ENCODE measurements at places on chromosomes 3 and 15.

DNA sequence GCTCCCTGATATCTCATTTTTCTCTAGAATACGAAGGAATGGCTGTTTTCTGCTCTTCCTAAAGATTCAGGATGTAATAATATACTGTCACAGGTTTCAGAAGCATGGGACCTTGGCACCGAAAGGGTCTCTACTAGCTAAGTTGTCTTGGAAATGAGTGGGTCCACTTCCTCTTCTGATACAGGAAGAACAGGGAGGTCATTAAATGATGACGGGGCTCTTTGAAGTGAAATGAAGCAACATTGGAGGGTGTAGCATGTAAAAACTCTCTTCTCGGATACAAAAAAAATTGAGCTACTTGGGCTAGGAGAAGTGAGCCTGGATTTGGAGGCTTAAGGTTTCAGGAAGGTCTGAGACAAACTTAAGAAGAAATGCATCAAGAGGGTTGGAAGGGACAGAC, 349.8 kb upstream of the TPRG1 start:
- no peaks in the 10 kb centered on the region for H3K36me3 ChIP-seq
- H3K27me3 ChIP-seq = no peaks in the 10 kb centered on the region
- H3K4me3 ChIP-seq = no peak overlapping the region
- DNase-seq = no peak
- no peaks in the 10 kb centered on the region for H3K4me1 ChIP-seq

DNA sequence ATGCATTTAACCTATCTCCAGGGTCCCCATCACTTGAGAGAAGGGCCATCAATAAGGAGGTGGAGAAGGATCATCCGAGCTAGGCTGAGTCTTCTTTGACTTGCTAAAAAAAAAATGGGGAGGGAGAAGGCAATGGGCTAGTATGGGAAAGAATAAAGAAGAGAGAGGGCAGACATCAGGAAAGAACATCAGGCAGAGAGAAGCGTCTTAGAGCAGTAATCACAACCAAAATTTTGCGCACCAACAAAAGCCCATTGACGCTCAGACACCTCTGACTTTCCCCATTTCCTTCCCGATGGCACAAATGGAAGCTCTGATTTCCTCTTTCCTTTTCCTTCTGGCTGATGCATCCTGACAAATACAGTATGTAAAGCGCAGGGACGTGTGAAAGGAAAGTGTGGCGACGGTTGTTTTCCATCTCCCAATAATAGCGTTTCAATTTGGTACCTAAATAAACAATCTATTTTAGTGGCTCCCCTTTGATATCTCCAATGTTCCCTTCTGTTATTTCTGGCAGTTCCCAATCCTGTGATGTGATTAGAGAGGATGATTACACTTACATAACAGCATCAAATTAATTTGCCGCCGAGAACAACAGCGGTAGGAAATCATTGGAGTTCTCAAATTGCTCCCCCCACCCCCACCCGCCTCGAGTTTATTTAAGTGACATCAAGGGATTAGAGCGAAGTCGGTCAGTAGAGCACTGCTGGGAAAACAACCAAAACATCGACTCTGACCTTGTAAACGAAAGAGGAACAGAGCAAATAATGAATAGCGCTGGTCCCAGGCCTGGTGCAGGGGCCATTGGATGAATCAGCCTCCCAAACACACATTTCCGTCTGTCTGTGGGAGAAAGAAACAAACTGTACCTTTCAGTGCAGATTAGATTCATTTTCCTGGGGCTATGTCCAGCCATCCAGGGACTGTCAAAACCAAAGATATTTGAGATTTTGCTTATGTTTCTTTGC, 273.3 kb upstream of the ICE2 start:
- no peaks in the 10 kb centered on the region for H3K27me3 ChIP-seq
- H3K4me3 ChIP-seq = peak overlapping the region; percentile 62
- H3K4me1 ChIP-seq = peaks cover 9% of the 10 kb centered on the region
- no peaks in the 10 kb centered on the region for H3K36me3 ChIP-seq

DNA sequence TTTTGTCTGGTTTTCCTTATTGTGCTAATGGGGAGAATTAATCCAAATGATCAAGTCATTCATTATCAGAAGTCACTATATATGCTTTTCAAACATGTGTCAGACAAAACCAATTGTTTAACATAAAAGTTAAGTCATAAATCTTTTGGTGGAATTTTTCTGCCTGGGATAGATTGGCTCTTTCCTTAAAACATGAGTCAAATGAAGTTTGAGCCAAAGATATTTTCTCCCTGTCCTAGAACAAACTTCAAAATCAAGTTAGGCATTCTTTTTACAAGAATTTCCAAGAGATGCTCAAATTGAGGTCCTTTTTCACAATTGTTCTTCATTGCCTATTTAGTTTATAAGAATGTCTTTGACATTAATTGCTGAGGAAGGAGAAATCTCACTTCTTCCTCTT, 138.3 kb downstream of the UACA start:
- H3K36me3 ChIP-seq = no peaks in the 10 kb centered on the region
- no peaks in the 10 kb centered on the region for H3K27me3 ChIP-seq
- no peak overlapping the region for H3K27ac ChIP-seq
- no peak for DNase-seq

DNA sequence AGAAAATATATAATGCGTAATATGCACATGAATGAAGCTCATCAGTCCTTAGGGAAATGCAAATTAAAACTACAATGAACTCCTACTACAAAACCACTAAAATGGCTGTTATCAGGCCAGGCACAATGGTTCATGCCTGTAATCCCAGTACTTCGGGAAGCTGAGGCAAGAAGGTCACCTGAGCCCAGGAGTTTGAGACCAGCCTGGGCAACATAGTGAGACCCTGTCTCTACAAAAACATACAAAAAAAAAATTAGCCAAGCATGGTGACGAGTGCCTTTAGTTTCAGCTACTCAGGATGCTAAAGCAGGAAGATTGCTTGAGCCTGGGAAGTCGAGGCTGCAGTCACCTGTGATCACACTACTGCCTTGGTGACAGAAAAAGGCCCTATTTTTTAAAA, 85.2 kb downstream of the MAP4 start:
- peaks cover 19% of the 10 kb centered on the region for H3K36me3 ChIP-seq
- H3K27me3 ChIP-seq = no peaks in the 10 kb centered on the region
- DNase-seq = no peak
- H3K4me1 ChIP-seq = no peaks in the 10 kb centered on the region
- H3K27ac ChIP-seq = no peak overlapping the region

GRCh38 chr3:53243165-53243564, 12.7 kb downstream of the TKT start:
- H3K27me3 ChIP-seq = no peaks in the 10 kb centered on the region
- H3K27ac ChIP-seq = peak overlapping the region; percentile 62
- H3K4me1 ChIP-seq = peaks cover 23% of the 10 kb centered on the region
- DNase-seq = peak; percentile 94

DNA sequence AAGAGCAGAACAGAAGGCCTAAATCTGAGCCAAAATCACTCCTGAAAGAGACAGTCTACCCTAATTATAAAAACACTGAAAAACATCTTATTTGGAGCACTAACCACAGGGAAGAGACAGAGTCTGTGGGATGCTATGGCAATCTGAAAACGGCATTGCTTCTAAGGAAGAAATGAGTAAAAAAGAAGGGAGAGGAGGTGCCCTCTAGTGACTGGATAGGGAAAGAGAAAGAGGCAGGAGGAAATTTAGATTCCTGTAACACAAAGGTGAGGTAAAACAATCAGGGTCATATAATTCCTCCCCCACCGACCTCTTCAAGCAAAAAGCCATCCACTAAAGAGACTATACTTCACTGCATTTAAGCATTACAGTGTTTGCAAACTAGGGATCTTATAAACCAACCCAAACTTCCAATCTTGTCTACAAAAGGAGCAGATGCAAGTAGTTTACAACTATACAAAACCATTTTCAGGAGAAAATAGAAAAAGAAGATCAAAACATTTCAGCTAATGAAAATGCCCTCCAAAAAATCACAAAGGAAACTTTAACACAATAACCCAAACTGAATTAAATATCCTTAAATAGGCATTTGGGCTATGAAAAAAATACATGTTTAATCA, 32.6 kb downstream of the HACD2 start:
- DNase-seq = no peak
- H3K27me3 ChIP-seq = no peaks in the 10 kb centered on the region
- H3K4me3 ChIP-seq = no peak overlapping the region
- no peaks in the 10 kb centered on the region for H3K4me1 ChIP-seq
- no peak overlapping the region for H3K27ac ChIP-seq

DNA sequence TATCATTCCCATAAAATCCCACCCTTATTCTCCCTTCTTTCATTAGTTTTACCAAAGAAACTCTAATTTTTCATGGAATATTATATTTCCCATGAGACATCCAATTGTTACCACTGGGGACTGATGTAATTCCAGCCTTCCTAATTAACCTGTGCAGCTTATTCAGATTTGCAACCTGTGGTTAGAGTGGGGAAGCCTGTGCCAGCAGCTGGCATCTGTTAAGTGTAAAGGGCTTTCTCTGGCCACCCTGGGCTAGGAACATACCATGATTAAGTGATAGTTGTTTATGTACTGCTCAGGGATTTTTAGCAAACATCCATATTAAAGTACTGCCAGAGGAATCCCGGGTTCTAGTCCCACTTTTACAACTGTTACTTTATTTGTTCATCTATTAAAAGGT, 78.2 kb downstream of the TPRG1 start:
- DNase-seq = no peak
- H3K4me3 ChIP-seq = no peak overlapping the region
- no peaks in the 10 kb centered on the region for H3K27me3 ChIP-seq

GRCh38 chr3:100697723-100698285, 11.5 kb upstream of the TFG start:
- H3K4me1 ChIP-seq = no peaks in the 10 kb centered on the region
- no peak overlapping the region for H3K27ac ChIP-seq
- H3K4me3 ChIP-seq = no peak overlapping the region
- peaks cover 44% of the 10 kb centered on the region for H3K27me3 ChIP-seq

DNA sequence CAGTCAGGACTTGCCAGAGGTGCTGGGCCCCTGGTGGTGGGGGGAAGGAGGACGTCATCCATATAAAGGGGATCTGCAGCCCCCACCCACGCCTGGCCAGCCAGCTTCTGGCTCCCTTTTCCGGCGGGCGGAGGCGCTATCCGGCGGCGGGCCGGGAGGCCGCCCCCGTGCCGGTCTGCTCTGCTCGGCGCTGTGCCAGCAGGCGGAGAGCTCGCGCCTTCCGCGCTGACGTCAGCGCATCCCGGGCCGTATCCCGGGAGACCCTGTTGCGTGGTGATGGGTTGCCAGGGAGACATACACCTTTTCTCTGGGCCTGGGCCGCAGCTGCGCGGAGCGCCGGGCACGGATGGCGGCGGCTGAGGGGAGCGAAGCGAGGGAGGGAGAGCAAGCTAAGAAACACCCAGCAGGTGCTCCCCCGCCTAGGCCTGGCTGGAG, 1.1 kb downstream of the FAM131A start:
- H3K27ac ChIP-seq = peak overlapping the region; percentile 97
- peaks cover 45% of the 10 kb centered on the region for H3K4me1 ChIP-seq
- peaks cover 37% of the 10 kb centered on the region for H3K36me3 ChIP-seq
- peak; percentile 96 for DNase-seq
- peak overlapping the region; percentile 59 for H3K4me3 ChIP-seq

GRCh38 chr15:82986442-82986780, 401 bp downstream of the RAMAC start:
- H3K4me1 ChIP-seq = peaks cover 11% of the 10 kb centered on the region
- peak overlapping the region; percentile 81 for H3K27ac ChIP-seq
- H3K27me3 ChIP-seq = no peaks in the 10 kb centered on the region
- peaks cover 12% of the 10 kb centered on the region for H3K36me3 ChIP-seq
- DNase-seq = peak; percentile 81

GRCh38 chr3:194140520-194141414, 4.8 kb downstream of the HES1 start:
- H3K27ac ChIP-seq = peak overlapping the region; percentile 79
- H3K4me3 ChIP-seq = peak overlapping the region; percentile 65
- DNase-seq = peak; percentile 94
- no peaks in the 10 kb centered on the region for H3K36me3 ChIP-seq
- no peaks in the 10 kb centered on the region for H3K27me3 ChIP-seq
- peaks cover 34% of the 10 kb centered on the region for H3K4me1 ChIP-seq

DNA sequence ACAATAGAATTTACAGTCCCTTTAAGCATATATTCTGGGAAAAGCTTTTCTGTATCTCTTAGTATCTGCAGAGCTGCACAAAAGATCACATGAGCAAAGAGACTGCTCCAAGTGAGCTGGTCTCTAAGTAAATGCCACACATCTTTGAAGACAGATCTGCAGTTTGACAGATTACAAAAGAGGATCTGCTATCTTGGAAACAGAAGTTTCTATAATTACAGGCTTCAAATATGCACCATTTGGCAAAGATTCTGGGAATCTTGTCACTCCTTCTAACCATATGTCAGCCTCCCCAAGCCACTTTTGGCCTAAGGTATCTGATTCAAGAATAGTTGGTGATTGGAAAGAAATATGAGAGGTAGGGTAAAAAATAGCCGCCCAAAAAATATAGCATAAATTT, 9.6 kb upstream of the CFAP44 start:
- H3K27ac ChIP-seq = no peak overlapping the region
- no peak for DNase-seq

DNA sequence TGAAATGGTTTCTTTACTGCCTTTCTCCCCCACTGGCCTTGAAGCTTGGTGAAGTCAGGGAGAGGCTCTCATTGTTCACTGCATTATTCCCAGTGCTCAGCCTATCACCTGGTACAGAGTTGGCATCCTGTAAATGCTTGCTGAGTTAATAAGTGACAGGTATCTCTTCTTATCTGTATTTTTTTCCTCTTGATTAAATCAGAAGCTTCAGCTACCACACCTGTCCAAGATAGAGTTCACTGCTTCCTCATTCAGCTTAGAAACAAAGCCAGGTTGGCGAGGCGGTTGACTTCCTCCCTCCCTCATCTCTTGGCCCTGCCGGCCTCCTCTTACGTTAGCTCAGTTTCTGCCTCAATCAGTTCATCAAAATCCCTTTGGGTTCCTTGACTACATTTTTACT, 142.8 kb downstream of the LIPC start:
- H3K4me3 ChIP-seq = no peak overlapping the region
- no peaks in the 10 kb centered on the region for H3K4me1 ChIP-seq
- no peaks in the 10 kb centered on the region for H3K27me3 ChIP-seq
- H3K36me3 ChIP-seq = no peaks in the 10 kb centered on the region
- no peak overlapping the region for H3K27ac ChIP-seq

DNA sequence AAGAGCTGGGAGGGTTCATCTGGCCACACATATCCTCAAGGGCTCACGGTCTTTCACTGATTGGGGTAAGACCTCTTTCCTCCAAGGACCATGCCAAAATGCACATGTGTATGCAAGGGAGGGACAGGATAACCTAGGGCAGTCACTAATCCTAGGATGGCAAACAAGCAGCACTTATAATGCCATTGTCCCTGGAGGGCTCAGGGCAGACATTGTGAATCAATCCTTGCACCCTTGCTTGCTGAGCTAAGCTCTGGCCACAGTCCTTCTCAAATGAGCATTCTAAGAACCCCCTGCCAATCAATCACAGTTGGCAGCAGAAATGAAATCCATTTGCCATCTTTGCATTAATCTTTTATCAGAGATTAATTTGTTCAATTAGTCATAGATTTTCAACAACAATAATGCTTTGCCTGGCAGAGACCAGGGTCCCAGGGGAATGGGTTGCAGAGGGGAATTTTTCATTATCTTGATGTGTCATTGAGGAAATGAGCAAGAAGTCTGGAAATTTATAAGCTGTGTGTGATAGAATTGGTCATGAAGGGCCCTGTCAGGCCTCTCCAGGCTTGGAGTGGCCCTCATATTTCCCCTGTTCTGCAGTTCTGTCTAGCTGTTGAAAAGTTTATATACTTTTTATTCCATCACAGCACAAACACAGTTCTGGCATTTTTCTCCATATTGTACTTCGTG, 57.2 kb upstream of the KY start:
- no peaks in the 10 kb centered on the region for H3K27me3 ChIP-seq
- no peak overlapping the region for H3K4me3 ChIP-seq
- H3K27ac ChIP-seq = peak overlapping the region; percentile 98
- DNase-seq = peak; percentile 83
- no peaks in the 10 kb centered on the region for H3K36me3 ChIP-seq
- peaks cover 40% of the 10 kb centered on the region for H3K4me1 ChIP-seq

- H3K27ac ChIP-seq = no peak overlapping the region
- no peak for DNase-seq
- H3K4me3 ChIP-seq = no peak overlapping the region
- H3K27me3 ChIP-seq = no peaks in the 10 kb centered on the region
Measured at GRCh38 chr3:17891139-17891856, 148.9 kb upstream of the TBC1D5 start.

Measured in osteoblast (primary cell).